ENCODE measurements at places on chromosomes 5 and 9.

DNA sequence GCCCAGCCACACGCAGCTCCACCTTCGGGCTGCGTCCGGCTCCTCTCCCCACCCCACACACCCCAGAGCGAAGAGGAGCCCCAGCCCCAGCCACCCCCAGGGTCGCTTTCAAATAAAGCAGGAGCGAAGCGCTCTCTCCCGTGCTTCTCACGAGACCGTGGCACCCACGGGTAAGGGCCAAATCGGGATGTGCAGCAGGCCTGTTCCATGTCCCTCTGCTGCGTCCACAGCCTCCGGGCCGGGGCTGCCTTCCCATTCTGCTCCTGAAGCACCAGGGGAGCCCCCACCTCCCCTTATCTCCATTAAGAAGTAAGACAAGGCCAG, 59.8 kb downstream of the KCNT1 start:
- DNase-seq: no peak

DNA sequence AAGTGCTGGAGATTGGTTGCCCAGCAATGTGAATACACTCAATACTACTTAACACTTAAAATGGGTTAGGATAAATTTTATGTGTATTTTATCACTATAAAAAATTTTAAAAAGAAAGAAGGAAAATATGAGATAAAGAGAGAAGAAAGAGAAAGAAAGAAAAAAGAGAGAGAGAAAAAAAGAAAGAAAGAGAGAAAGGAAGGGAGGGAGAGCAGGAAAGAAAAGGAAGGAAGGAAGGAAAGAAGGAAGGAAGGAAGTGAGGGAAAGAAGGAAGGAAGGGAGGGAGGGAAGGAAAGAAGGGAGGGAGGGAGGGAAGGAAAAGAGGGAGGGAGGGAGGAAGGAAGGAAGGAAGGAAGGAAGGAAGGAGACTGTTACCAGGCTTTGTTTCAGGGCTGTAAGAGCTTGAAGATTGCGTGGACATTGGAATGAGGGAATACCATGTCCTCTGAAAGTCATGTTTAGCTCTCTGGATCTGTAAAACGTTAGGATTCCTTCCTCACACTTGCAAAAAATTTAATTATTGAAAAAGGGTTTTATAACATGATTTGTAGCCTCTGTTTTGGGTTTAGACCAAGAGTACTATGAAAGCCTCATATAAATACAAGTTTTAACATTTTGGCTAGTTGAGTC, 152.3 kb upstream of the DAP start:
- no peak for DNase-seq

- peak; percentile 64 for DNase-seq
These were observed 123.6 kb downstream of the PALM2AKAP2 start for GRCh38 chr9:109903515-109904138.

DNA sequence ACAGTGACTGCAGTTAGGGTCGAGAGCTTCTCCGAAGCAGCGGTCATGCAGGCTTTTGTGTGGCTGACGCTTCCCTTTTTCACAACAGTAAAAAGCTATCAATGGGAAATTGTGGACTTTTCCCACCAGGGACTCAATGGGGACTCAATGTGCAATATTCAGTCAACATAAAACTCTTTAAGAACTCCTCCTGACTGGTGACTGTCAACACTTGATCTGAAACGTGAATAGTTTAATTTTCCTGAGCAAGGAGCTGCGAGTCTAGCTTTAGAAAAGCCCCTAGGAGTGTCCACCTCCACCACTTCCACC, 28.7 kb downstream of the EXOC3 start:
- no peak for DNase-seq

- DNase-seq: no peak
These were observed 17.9 kb downstream of the CSF1R start for GRCh38 chr5:150068472-150068871.

GRCh38 chr9:127396253-127396807, 639 bp upstream of the SLC2A8 start:
- DNase-seq: no peak

- DNase-seq: peak; percentile 58
These were observed at the start of gene BASP1 for GRCh38 chr5:17217493-17218352. Gene BASP1 (plus strand): TSS chr5:17217631. CDS start chr5:17275217, 57,586 bp downstream.

GRCh38 chr5:126633552-126633951, 32.8 kb downstream of the PHAX start:
- DNase-seq: no peak

GRCh38 chr5:39013938-39014337, 60.3 kb downstream of the RICTOR start:
- no peak for DNase-seq

DNA sequence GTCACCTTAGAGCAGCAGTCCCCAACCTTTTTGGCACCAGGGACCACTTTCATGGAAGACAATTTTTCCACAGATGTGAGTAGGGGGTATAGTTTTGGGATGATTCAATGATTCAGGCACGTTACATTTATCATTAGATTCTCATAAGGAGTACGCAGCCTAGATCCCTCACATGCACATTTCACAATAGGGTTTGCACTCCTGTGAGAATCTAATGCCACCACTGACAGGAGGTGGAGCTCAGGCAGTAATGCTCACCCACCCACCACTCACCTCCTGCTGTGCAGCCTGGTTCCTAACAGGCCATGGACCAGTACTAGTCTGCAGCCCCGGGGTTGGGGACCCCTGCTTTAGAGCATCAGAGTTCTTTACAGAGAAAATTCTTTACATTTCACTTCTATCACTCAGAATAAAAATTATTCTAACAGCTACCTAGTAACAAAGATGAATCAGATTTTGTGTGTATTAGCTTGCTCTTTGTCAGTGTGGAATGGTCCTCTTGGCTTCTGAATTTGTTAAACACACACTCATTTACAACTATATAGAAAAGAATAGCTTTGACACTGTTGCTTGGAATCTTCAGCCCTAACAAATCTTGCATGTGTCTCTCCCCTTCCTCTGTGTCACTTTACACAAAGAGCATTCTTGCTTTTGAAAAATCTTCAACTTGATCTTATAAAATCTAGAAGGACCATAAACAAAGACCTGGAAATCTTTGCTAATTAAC, 438.6 kb downstream of the BNC2 start:
- no peak for DNase-seq

GRCh38 chr9:124420991-124421543, 5.8 kb upstream of the PSMB7 start:
- DNase-seq: peak; percentile 88

- DNase-seq: no peak
These were observed 994 bp downstream of the IRGM start for GRCh38 chr5:150847334-150847695.

GRCh38 chr5:56270058-56270457, 36.9 kb upstream of the ANKRD55 start:
- DNase-seq: no peak

GRCh38 chr9:16532681-16533450, 337.6 kb downstream of the BNC2 start:
- DNase-seq: no peak

- DNase-seq: no peak
These were observed 51.0 kb upstream of the APC start for GRCh38 chr5:112686675-112687074.

- no peak for DNase-seq
These were observed 316.6 kb downstream of the SPOCK1 start for GRCh38 chr5:137182576-137182975.
